HTR-8/SVneo (cell line): ENCODE measurements at places on chromosomes 3 and 15.

GRCh38 chr3:184584464-184584891, 22.9 kb downstream of the EPHB3 start:
- no peak for DNase-seq

GRCh38 chr3:155673421-155673820, 71.5 kb downstream of the PLCH1 start:
- DNase-seq, result no peak

- DNase-seq, result no peak
Observed at GRCh38 chr3:117144853-117145252, 435.3 kb downstream of the TUSC7 start.

- peak; percentile 12 for DNase-seq
Observed at GRCh38 chr15:34682674-34683073, 72.1 kb downstream of the GJD2 start.

- DNase-seq, result peak; percentile 85
Observed at GRCh38 chr15:48877630-48878595, at the start of gene EID1. TSS of gene EID1 (plus strand) at chr15:48878134. CDS start at chr15:48878177, 43 bp downstream.
